Activated CD4-positive, alpha-beta T cell treated with anti-CD3 and anti-CD28 coated beads, Interleukin-2, amount 50 U/mL, for 48 hours (primary cell): ENCODE measurements at places on chromosomes 7 and 10.
A peak's percentile ranks its signal among the peaks of the same experiment; 100 is the strongest.

DNA sequence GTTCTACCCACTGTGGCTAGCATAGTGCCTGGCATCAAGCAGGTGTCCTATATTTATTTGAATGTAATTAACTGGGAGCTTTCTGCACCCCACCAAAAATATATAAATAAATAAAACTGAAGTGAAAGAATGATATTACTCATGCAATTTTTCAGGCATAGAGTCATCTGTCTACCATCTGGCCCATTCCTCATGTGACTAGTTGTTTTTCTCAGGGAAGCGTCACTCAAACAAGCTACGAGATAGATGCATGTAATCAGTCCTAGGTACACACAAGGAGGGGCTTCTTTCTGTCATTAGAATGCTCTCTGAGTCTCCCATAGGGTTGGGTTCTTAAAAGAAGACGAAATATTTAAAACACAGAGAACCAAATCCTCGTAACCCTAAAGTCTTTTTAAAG, 255.5 kb upstream of the KMT2E start:
- no peak for DNase-seq

DNA sequence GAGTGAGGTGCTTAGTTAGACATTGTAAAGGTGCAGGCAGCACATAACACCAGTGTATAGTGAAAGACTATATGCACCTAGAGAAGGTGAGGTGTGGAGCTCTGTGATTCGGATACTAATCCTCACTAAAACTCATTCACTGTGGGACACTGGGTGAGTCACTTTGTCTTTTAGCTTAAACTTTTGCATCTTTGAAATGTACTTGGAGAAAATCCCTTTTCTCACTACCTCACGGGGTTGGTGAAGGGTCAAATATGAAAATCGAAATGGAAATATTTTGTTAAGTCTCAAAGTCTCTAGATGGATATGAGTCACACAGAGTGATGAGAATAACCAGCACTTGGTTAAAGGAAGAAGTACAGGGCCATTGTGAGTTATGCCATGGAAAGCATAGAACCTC, 38.0 kb downstream of the MDFIC start:
- DNase-seq, result no peak

- no peak for DNase-seq
These were observed 36.0 kb downstream of the EZH2 start for GRCh38 chr7:148847815-148848734.

DNA sequence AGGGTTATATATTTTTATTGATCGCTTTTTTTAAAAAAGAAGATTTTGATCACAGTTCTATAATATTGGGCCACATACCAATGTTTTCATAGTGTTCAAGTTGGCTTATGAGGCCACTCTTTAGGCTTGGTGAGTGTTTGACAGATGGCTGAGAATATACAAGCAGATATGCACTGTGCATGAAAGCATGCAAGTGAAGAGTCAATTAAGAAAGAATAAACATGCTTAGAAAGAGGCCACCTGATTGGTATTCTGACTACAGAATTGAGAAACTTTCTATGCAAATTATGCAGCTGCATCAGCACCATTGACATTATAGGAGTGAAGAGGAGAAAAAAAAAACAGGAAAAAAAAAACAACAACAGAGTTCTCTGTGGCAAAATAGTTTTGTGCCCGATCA, 39.9 kb downstream of the CABCOCO1 start:
- DNase-seq, result no peak

DNA sequence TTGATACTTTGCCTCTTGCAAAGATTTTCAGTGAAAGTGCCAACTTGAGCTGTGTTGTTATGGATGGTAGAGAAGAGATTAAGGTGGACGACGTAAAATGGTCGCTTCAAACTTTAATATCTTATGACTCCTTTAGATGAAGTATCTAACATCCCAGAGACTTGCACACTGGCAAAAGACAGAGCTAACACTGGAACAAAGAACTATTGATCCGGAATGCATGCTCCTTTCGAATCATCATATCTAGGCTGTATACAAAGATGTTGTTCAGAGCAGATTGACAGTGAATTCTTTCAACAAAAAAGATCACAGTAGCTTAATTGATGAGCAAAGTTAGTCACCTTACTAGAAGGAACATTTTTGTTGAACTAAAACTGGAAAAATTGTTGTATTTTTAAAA, 592.7 kb downstream of the NXPH1 start:
- DNase-seq, result no peak

GRCh38 chr7:91347290-91347689, 83.1 kb downstream of the FZD1 start:
- no peak for DNase-seq

DNA sequence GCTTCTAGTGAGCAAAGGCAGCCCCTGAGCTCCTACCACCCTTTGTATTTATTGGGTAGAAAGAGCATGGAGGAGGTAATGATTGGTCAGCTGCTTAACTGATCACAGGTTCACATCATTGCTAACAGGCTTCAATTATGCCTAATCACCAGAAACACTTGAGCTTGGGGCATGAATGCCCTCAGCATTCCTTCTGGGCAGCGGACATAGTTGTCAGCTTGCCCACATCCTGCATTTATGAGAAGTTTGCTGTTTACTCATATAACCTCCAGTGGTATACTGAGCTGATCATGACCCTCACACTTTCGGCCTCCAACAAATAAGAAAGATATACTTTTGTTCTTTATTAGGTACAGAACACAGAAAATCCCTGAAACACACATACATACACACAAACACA, 140.3 kb upstream of the ODAD2 start:
- DNase-seq, result no peak

DNA sequence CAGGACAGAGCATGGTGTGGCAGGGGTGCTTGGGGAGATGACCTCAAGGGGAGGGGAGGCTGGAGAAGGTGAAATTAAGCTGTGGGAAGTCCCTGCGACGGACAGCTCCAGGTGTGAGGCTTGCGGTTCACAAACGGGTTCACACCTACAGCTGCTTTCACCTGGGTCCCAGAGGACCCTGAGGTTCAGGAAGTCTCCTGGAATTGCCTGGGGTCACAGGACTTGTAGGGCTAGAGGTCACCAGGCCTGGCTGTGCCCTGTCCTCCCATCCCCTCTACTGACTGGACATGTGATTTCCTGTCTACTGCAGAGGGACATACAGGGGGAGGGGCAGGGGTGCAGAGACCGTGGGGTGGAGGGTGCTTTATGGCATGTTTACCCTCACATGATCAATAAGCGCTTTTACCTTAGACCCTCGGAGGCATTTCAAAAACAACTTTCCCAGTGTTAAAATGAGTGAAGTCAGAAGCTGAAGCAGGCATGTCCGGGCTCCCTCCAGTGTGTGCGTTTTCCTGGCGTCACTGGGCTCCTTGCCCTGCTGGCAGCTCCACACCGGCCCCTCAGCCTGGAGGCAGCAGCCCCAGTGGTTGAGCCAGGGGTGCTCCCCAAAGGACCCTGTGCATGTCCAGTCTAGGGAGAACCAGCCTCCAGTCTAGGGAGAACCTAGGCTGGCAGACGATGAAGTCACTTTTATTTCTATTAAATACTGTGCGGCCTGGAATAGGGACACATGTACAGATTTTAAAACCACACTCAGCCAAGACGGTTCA, 66.6 kb upstream of the IGFBP3 start:
- DNase-seq, result no peak

- no peak for DNase-seq
These were observed 11.3 kb downstream of the MTG1 start for GRCh38 chr10:133405272-133405671.

- DNase-seq, result no peak
These were observed 61.9 kb downstream of the RGS10 start for GRCh38 chr10:119480667-119481066.

- no peak for DNase-seq
These were observed 29.3 kb upstream of the KMT2E start for GRCh38 chr7:104984585-104985258.

GRCh38 chr10:122882766-122883165, 3.4 kb upstream of the FAM24B start:
- no peak for DNase-seq

DNA sequence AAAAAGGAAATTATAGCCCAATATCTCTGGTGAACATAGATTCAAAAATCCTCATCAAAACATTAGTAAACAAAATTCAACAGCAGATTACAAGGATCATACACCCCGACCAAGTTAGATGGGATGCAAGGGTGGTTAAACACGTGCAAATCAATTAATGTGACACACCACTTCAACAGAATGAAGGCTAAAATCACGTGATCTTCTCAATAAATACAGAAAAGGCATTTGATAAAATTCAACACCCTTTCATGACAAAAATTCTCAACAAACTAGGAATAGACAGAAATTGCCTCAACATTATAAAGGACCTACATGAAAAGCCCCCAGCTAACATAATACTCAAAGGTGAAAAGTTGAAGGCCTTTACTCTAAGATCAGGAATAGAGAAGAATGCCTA, 590.8 kb upstream of the FZD8 start:
- DNase-seq, result no peak

DNA sequence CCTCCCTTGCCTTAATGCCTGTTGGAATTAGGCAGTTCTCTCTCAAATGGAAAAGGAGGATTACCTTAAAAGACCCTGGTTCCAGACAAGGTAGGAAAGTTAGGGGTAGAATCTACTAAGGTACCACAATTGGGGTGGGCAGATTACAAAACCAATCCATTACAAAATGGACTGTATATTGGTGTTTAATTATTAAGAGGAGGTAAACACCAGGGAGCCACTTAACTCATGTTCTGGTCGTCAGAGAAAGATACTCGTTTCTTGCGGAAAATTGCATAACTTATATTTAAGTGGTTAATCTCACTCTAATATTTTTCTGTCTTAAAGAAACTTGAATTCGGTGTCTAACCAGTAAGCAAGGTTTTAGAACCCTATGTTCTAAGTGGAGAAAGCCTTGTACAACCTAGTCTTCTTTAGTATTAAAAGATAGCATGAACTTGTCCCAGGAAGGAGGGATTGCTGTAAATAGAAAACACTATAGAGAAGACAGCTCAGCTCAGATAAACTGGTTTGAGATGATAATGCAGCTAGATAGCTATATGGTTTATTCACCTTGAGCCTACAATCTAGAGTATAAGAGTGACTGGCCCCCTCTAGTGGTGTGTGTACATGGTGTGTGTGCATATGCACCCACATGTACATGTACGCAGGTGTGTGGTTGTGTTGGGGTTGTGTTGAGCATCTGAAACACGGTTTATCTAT, 58.0 kb upstream of the STRIP2 start:
- DNase-seq, result peak; percentile 60

DNA sequence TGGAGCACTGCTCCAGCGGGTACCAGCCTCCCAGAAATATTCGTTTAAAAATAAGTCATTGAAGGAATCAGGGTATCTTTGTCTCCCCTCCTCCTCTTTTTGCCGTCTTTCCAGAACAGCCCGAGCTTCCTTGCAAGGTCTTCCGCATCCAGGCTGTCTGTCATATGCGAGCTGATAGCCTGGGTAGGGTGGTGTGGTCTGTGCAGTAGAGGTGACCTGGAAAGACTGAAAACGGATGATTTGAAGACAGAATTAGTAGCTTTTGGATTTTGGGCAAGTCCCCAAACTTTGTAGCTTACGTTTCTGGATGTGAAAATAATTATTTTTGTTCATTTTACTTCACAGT, 480 bp downstream of the VPS50 start:
- DNase-seq, result no peak

GRCh38 chr10:116989439-116989838, 15.5 kb downstream of the SHTN1 start:
- DNase-seq, result no peak

GRCh38 chr7:42991024-42991423, 58.8 kb downstream of the MRPL32 start:
- DNase-seq, result no peak

DNA sequence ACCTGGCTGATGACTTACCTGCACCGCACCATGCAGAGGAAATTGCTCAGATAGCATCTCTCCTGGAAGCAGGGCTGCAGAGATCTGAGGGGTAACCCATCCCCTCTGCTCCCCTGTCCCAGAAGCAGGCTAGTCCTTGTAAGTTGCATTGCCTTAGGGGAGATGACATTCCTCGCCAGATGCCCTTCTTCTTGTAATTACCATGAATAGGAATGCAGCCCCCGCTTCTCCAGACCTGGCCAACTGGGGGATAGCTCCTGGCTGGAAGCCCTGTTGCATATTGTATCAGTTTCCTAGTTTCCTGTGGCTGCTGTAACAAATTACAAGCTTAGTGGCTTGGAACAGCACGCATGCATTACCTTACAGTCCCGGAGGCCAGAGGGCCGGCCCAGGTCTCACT, 47.5 kb upstream of the EN2 start:
- DNase-seq, result no peak
